ENCODE measurements at places on chromosomes 7 and 10.

DNA sequence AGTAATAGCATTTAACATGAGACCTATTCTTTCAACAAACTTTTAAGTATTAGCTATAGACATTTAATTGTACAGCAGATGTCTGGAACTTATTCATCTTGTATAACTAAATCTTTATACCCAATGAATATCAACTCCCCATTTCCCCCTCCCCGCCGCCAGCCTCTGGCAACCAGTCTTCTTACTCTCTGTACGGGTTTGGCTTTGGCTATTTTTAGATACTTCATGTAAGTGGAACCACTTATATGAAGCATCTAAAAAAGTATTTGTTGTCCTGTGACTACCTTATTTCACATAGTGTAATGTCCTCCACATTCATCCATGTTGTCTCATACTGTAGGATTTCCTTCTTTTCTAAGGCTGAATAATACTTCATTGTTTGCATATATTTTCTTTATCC lies 60.8 kb downstream of the RAB18 start:
- DNase-seq: no peak

GRCh38 chr10:110335314-110336064 lies 30.8 kb upstream of the SMNDC1 start:
- no peak for DNase-seq

- DNase-seq: no peak
These were observed 8.1 kb upstream of the ARHGAP22 start for GRCh38 chr10:48613016-48613415.

- DNase-seq: no peak
These were observed 47.9 kb downstream of the VWA2 start for GRCh38 chr10:114286921-114287320.

GRCh38 chr10:31179091-31179680 lies 139.8 kb upstream of the ZEB1 start:
- no peak for DNase-seq

GRCh38 chr10:2020836-2021235 lies 283.5 kb upstream of the ADARB2 start:
- DNase-seq: no peak

DNA sequence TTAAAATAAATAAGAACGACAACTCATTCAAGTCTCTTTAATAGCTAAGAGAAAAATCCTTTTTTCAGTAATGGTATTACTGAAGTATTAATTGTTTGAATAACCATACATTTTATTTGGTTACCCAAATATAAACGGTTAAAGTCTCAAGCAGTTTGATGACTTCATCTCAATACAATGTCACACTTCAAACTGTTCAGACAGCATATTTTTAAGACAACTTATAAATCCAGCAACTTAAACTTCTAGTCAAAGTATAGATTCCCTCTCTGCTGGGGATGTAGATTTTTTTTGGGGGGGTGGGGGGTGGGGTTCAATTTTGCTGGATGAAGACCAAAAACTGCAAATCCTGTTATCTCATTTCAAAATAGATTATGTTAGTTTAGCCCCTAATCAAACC lies 42.0 kb downstream of the GNA12 start:
- no peak for DNase-seq

DNA sequence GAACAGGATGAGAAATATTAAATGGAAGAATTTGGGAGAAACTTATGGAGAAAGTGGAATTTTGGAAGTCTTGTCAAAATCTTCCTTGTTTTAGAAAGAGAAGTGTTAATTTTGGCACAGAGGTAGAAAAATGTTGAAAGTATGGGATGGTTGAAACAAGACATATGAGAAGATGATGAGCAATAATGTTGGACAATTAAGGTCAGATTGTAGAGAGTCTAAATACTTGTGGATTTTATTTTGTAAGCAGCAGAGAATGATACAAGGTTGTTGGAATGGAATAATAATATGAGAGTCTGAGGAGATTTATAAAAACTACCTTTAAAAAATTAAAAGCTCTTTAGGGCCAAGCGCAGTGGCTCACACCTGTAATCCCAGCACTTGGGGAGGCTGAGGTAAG lies 34.6 kb downstream of the PHTF2 start:
- DNase-seq: no peak

DNA sequence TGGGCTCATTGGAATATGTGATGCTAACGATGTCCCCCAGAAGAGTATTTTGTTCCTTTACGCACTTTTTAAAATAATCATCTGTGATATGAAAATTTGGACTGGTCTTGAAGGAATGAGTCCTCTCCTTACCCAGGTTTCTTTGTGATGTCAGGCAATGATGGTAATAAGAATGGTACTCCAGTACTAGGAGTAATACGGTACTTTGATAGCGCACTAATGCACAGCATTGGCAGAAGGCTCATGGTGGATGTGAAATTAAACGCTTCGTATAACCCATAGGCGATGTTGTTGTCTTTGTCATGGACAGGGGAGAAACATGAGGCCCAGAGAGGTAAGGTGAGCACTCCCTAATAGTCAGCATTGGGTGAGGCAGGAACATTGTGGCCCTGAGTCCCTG lies 125.4 kb downstream of the DPP6 start:
- no peak for DNase-seq

DNA sequence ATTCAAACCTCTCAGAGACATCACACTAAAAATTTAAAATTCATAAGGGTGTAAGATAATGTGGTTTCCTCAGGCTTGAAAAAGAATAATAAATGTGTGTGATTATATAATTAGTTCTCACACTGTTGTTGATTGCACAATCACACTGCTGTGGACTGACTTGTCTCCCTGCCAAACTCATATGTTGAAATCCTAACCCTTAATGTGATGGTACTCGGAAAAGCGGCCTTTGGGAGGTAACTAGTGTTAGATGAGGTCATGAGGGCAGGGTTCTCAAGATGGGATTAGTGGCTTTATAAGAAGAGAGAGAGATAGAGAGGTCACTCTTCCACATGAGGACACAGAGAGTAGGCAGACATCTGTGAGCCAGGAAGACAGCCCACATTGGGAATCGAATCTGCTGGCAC lies 128.5 kb upstream of the COL1A2 start:
- no peak for DNase-seq

DNA sequence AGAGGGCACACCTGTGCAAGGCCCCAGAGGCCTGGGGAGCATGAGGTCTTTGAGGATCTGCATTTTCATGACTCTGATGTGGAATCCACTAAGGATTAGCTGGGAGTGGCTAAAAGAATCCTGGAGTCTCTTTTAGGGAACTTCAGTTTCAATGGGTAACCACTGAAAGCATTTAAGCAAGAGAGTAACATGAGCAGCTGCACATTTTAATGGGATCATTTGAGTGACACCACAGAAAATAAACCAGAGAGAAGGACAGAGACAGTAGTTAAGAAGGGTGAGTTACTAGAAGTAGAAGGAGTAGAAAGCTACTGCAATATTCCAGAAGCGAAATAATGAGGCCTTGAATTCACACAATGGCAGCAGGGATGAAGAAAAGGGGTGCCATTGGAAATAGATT lies 5.2 kb downstream of the GOT1 start:
- no peak for DNase-seq

DNA sequence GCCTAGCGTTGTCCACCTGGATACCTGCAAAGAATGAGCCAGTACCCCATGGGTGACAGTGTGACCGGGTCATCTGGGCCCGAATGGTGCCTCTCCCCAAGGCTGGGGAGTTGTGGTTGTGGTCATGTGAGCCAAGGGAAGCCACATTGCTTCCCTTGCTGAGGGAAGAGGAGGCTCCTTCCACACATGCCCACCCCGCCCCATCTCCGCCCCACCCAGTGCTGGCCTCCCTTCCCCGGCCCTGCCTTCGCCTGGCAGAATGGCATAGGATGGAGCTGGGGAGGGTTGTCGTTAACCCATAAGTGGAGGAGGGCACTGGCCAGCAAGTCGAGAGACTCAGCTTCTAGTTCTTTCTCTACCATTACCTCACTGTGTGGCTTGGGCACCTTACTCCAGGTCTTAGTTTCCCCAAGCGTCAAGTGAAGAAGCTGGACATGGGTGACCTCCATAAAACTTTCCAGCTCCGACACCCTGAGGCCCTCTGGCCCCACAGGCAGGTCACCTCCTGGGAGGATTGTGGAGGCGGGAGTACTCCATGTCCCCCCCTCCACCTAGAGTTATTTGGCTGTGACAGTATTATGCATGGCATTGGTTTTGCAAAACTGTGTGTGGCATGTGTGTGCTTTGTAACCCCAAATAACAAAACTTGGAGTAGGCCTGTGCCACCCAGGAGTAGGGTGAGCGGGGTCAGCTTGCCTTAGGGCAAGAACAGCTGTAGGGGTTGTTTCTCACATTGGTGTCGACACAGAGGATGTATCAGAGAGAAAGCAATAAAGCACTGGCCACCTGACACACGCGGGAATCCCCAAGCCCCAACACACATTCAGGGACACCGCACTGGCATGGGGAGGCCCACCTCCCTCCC lies 90.5 kb upstream of the MACROH2A2 start:
- DNase-seq: no peak

- DNase-seq: no peak
These were observed 27.6 kb upstream of the PLPP4 start for GRCh38 chr10:120429395-120429794.

- DNase-seq: no peak
These were observed 15.0 kb downstream of the CYP17A1 start for GRCh38 chr10:102822222-102822621.

DNA sequence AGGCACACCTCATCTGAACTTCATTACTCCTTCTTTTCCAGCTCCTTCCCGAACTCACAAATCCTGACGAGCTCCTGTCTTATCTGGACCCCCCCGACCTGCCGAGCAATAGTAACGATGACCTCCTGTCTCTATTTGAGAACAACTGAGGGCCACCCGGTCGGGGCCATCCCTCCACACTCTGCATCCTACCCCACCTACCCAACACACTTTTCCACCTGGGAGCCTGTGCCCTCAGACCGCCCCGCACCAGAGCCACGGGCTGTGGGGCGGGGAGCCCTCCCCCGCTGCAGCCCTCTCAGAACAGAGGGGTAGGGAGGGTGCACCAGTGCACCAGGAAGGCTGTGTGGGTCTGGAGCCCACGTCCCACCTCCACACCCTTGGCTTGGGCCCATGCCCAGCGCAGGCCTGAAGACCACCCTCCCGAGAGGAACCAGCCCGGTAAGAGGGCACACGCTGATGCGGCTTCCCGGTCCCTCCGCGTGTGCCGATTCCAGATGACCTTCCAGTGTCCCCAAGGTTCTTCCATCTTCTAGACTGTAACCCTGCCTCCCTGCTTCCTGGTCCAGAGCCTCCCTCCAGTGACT lies 34.6 kb upstream of the PPIF start:
- DNase-seq: no peak

GRCh38 chr10:100371482-100372027 lies 24.5 kb downstream of the SCD start:
- DNase-seq: no peak

DNA sequence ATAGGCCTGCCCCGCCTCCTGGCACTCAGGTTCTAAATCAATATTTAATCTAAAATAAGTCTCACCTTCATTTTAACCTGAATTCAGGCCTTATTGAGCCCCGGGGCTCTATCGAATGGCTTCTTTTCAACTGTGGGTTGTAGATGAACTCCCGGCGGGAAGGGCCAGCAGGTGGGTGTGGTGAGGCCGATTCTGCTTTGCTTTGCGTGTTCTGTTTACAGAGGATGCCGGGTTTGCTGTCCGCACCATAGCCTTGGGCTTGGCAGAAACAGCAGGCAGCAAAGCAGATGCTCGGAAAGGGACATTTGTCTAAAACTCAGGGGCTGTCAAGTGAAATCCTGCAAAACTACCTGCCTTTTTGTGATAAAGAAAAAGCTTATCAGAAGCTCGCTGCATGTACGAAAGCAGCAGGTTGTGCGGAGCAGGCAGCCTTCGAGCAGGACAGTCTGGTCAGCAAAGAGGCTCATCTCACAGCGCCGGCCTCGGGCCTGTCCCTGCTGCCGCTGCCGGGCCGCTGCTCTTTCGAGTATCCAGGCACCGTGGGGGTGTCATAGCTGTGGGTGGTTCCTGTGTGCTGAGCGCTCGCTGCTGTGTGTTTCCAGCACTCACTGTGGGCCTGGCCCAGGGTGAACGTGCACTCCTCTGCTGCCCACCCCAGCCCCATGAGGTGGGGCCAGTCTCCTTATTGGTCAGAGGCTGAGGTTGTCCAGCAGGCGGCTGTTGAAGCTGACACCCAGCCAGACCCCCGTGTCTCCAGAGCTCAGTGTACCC lies 434.8 kb upstream of the FOXK1 start:
- DNase-seq: no peak

GRCh38 chr10:69996611-69997010 lies 56.0 kb upstream of the MACROH2A2 start:
- no peak for DNase-seq

GRCh38 chr7:139654276-139655181 lies 123.3 kb downstream of the HIPK2 start:
- DNase-seq: no peak

DNA sequence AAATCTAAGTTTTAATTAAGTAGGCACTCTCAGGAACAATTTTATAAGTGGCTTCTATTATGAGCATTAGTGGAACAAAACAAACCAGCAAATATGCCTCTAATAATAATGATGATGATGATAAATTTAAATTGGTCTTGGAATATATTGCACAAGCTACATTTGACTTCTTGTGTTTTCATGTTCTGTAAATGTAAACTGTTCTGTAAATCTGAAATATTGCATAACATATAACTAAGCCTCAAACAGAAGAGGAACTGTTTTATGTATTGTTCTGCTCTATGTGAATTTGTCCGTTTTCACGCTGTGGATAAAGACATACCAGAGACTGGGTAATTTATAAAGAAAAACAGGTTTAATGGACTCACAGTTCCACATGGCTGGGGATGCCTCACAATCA lies 625.2 kb upstream of the CELF2 start:
- no peak for DNase-seq

- DNase-seq: no peak
These were observed 37.9 kb downstream of the JAZF1 start for GRCh38 chr7:28142650-28143049.

- no peak for DNase-seq
These were observed 48.2 kb upstream of the ZMIZ1 start for GRCh38 chr10:79020605-79021004.

GRCh38 chr10:93468461-93469213 lies 13.5 kb downstream of the MYOF start:
- DNase-seq: no peak

DNA sequence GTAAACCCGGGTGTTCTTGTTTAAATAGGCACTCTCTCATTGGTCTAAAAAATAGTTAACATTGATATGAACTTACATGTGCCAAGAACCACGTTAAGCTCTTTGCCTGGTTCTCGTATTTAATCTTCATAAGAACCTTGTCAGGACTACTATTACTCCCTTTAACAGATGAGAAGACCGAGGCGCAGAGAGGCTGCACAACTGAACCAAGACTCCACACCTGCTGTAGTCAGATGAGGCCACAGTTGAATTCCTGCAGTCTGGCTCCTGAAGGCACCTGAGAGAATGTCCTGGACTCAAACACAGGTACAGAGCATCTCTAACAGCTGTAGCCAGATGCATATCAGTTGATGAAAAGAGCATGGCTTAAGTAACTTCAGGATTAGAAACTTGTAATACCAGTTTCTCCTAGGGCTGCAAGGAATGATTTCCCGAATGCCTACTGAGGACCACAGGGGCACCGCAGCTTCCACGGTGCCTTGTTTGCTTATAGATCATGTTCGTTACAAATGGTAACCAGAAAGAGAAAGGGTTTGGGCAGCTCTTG lies 9.5 kb downstream of the DDC start:
- no peak for DNase-seq
